ENCODE measurements at places on chromosomes 12 and 14.

DNA sequence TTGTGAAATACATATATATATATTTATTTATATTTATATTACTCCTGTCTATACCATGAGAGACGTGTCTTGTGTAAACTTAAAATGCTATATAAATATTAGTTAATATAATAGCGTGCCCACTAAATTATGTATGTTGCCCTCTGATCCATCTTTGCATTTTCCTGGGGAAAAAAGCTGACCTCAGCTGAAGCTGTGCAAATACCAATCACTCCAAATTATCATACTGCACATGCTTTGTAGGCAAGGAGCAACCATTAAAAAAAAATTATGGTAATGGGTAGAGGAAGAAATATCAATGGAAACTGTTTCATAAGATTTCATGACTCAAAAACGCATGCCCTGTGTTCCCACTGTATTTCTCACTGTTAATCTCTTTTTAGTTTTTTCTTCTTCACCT, 179.8 kb downstream of the ANO4 start:
- DNase-seq, result no peak

DNA sequence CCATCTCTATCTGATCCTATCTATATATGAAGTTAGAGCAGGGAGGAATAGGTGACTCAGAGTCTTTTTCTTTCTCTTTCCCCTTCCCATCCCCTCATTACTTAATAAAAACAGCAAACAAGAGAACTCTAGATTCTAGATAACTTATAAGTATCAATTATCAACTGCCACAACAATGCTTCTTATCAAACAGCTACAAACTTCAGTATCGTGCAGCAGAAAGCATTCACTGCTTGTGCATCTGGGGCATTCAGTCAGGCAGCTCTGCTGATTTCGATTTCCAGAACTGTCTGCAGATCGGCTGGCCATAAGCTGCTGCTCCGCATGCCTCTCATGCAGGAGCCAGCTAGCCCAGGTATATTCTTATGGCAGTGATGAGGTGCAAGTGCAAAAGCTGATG, 19.4 kb downstream of the A2ML1 start:
- DNase-seq, result no peak

DNA sequence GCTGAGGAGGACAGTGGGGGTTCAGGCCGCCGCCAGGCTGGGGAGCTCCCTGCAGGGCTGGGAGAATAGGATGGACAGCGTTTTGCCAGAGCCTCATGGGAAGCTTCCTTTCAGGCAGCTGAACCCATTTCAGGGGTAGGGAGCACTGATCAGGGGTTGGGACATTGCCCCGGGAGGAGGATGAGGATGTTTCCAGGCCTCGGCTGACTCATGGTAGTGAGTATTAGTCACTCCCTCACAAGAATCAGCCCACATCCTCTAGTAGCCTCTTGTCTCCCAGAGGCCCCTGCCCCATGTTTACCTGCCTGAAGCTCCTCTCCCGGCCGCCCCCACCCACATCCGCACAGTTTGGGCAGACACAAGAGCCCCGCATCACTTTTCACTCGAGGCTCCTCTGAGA, 89.8 kb downstream of the ZFP36L1 start:
- DNase-seq, result no peak

DNA sequence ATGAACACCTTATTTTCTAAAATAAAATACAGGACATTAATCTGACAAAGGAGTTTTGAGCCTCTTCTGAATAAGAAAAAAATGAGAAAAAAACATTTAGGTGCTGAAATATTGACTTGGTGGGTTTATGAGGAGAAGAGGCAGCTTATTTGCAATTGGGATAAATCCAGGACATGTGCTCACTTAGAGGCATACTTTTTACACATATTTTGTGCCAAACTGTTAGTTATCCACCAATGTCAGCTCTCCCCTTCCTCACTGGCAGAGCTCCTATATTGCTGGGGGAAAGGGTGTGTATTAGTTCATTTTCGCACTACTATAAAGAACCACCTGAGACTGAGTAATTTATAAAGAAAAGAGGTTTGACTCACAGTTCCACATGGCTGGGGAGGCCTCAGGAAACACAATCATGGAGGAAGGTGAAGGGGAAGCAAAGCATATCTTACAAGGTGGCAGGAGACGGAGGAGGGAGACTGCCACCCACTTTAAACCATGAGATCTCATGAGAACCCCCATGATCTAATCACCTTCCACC, 135.4 kb upstream of the EGLN3 start:
- DNase-seq, result no peak

DNA sequence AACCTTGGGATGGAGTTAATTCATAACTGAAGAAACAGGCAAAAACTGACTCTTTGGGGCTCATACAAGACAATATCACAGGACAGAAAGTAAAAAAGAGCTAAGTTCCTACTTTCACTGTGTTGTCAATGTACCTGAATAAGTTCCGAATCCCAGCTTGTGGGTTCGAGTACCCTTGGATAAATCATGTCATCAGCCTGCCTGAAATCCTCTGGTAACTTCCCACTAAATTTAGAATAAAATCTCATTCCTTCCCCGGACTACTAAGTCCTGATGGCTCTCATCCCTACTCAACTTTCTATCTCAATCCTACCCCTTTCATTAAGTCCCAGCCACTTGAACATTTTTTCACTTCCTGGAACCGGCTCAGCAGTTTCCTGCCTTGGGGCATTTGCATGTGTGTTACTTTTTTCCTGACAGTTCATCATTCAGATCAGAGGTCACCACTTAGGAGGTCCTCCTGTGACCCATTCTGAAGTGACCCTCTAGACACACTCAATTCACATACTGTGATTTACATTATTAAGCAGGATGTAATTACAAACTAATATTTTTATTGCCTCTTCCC, 12.7 kb downstream of the ERP29 start:
- DNase-seq, result no peak

- no peak for DNase-seq
Measured at GRCh38 chr12:101650346-101651117, 46.9 kb upstream of the CHPT1 start.
